ENCODE measurements at places on chromosomes 1 and 21. TPM values are rescaled to one million over a fixed set of nuclear protein-coding genes. Genes with fewer than 3 reads are reported as not detected.

DNA sequence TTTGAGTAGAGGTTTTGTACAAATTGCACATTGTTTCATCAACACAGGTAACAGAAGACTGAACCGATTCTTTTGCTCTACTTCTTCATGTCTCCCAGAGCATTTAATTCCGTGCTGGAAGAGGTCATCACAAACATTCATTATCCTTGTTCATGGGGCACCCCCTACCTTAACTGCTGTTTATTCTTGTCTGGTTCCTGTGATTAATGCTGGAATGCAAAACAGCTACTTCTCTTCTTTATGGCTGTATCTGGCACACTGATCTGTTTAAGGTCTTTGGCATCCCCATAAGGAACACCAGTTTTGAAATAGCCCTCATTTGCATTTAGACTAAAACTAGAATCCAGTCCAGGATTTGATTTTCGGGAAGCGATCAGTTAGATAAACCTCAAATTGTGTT is 42.2 kb downstream of the NTNG1 start:
- no peak for DNase-seq

DNA sequence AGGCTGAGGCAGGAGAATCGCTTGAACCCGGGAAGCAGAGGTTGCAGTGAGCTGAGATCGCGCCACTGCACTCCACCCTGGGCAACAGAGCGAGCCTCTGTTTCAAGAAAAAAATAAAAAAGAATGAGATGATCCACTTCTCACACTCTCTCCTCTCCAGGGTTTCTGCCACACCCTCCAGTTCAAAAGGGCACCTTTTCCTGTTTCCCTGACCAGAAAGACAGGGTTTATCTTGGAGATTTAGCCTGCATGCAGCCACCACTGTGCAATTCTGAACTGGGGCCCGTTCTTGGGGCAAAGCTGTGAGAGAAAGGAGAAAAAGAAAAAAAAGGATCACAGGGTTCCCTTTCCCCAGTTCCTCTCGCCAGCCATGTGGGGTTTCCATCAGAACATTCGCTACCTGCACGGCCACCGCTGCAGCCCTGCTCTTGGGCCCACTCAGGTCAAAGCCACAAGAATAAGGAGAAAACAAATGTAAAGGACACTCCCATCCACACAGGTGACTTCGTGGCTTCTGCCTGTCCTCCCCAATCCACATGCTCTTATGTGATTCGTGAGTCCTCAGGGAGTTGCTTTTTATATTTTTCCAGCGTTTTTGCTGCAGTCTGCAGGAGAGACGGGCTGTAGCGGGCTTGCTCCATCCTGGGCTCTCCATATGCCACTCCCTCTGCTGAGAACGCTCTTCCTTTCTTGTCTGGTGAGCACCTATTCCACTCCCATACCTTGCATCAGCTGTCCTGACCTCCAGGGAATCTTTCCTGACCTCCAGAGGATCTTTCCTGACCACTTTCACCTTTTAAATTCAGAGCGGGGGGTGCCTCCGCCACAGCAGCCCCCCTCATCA is 26.4 kb downstream of the GNG4 start:
- no peak for DNase-seq

DNA sequence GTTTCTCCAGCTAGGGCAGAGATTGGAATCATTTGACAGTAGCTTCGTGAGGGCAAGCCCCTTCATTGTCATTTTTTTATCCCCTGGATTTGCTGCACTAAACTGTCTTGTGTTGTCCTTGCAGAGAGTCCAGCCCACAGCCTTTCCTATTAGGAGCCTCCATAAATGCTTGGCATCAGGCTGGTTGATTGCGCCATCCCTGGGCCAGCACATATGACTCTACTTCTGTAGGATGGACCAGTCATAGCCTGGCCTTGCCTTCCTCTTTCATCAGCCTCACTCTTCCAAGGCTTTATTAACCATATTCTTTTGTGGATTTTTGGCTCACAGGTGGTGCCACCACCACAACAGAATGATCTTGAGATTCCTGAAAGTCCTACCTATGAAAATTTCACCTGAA is 31.4 kb downstream of the LY9 start:
- DNase-seq: no peak

GRCh38 chr1:160264795-160265307 is 2.5 kb upstream of the DCAF8 start:
- no peak for DNase-seq

DNA sequence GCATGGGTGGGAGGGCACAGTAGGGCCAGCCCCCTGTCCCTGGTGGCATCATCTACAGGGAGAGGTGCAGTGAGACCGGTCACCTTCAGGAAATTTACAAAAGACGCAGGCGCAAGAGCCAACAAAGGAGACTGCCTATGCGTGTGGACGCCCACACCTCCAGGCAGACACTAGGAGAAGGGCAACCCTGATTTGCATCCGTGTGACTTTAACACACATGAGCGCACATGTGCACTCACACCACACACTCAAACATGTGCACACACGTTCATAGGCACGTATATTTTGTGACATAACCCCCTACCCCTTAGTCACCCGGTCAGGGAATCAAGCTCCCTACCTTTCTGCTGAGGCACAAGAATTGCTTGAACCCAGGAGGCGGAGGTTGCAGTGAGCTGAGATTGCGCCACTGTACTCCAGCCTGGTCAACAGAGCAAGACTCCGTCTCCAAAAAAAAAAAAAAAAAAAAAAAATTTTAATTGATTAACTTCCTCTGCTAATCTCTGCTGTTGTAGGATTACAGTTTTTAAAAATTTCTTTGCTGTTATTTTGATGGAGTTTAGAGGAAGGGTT is 84.7 kb upstream of the SLC25A33 start:
- DNase-seq: no peak

DNA sequence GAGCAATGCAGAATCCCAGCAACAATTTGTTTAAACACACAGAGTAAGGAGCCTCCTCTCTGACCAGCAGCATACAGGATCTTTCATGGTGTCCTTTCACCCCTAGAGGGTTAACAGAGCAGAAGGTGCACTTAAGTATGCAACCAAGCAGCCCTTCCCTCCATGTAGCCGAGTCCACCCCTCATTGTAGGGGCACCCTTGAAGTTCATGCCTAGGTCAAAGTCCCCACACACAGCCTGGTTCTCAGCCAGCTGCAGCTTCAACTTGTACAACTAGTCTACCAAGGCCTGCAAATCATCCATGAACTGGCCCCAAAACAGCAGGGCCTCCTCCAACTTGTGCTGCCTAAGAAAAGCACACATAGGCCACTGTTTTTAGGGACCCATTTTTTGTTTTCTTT is 7.0 kb upstream of the BMP8B start:
- no peak for DNase-seq

DNA sequence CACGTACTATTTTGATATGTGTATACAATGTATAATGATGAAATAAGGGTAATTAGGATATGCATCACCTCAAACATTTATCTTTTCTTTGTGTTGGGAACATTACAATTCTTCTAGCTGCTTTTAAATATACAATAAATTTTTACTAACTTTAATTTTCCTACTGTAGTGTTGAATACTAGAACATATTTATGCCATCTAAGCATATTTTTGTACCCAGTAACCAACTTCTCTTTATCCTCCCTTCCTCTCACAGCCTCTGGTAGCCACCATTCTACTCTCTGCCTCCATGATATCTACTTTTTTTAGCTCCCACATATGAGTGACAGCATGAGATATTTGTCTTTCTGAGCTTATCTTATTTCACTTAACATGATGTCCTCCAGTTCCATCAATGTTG is 468.0 kb downstream of the COL11A1 start:
- no peak for DNase-seq

GRCh38 chr1:212232090-212232489 is 53.1 kb upstream of the PPP2R5A start:
- DNase-seq: no peak

GRCh38 chr1:179287946-179288345 is 5.7 kb upstream of the SOAT1 start:
- no peak for DNase-seq

- peak; percentile 34 for DNase-seq
Observed at GRCh38 chr1:231241750-231242149, 738 bp downstream of the GNPAT start.

The LMX1A gene
- total RNA-seq: not detected
